ENCODE measurements at places on chromosomes 5 and 9. TPM values are rescaled to one million over a fixed set of nuclear protein-coding genes. Genes with fewer than 3 reads are reported as not detected.

GRCh38 chr5:158487664-158488063 is 612.1 kb downstream of the EBF1 start:
- DNase-seq, result no peak

GRCh38 chr9:84997472-84997871 is 327.9 kb downstream of the NTRK2 start:
- no peak for DNase-seq

GRCh38 chr5:54390015-54390414 is 65.5 kb upstream of the HSPB3 start:
- no peak for DNase-seq

GRCh38 chr5:146754621-146755020 is 123.9 kb downstream of the PPP2R2B start:
- DNase-seq, result no peak

GRCh38 chr5:170010595-170010994 is 30.3 kb upstream of the INSYN2B start:
- no peak for DNase-seq

GRCh38 chr5:2894316-2894715 is 142.8 kb upstream of the IRX2 start:
- DNase-seq, result no peak

DNA sequence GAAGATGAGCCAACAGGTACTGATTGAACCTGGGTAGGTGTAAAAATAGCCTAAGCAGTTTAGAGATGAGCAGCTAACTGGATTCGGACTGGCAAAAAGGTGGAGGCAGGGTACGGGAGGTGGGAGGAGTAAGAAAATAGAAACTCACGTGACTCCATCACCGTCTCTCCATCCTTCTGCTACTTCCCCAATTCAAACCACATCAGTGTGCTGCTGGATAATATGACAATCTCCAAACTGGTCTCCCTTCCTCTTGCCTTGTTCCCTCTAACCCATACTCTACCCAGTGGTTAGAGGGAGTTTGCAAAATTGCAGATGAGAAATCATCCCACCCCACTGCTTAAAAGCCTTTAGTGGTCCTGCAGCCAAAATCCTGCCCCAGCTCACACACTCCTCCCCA is 42.7 kb downstream of the RIGI start:
- no peak for DNase-seq

DNA sequence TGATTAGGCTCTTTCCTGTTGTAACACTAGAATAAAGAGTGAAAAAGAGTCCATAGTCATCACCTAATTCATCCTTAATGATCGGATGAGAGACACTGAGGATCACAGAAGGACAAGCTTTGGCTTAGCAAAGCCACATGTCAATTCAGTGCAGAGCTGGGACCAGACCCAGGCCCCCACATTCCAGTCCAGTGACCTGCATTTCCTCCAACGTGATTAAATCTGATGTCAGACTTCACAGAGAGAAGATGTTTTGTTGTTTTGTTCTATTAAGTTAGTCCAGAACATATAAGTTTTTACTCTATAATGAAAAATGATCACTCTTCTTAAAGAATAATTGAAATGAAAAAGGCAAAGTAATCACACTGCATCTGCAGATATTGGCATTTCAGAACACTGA is 377.9 kb upstream of the PAPPA start:
- no peak for DNase-seq

GRCh38 chr5:9624196-9624947 is 5.8 kb downstream of the TAS2R1 start:
- DNase-seq, result no peak

GRCh38 chr5:93151121-93151520 is 429.9 kb downstream of the NR2F1-AS1 start:
- no peak for DNase-seq

DNA sequence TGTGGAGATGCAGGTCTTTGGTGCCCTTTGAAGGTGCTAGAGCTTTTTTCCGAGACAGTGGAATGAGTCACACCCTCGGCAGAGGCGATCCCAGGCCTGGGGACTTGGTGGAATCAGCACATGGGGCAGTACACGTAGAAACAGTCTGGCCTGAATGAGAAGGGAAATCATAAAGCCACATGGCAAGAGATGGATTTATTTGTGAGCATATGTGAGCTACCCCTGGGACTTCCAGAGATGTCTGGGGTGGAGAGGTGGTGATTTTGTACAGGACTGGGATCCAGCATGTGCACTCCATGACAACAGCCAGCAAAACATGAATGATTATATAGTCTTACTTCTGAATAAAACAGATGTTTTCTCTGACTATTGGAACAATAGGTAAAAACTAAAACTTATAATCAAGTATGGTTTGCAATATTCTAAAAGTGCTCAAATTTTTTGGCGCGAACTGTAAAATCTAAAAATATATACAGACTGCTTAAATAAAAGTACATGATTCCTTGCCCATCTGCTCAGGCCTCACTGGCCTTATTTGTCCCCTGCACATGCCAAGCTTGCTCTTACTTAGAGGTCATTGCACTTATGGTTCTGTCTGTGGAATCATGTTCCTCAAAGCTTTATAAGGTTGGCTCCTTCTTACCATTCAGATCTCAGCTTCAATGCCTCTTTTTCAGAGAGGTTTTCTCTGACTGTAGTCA is 54.7 kb upstream of the SMARCA2 start:
- peak; percentile 3 for DNase-seq

DNA sequence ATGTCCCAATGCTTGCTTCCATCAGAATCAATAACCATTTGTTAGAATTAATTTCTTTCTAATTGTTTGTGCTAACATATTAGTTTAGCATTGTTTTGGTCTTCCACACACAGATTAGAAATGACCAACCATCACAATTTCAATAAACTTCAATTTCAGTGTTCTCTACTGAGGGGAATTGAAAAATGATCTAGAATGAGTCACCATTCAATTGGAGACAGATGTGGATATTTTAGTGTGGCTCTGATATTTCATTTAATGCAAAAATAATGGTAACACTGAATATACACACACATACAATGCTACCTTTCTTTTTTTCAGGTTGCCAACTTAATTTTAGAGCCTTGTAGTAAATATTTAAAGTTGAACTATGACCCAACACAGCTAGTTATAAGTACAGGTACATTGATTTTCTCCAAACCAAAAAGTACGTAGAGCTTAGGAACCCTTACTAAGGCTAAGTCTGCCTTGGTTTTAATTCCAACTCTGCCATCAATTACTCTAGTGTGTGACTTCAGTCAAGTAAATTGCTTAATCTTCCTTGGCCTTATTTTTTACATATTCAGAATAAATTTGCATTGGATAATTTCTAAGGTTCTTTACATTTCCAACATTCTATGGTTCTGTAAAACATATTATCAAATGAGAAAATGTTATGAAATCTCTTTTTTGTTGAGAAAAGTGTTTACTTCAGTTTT is 143.9 kb downstream of the DMRTA1 start:
- DNase-seq, result no peak

DNA sequence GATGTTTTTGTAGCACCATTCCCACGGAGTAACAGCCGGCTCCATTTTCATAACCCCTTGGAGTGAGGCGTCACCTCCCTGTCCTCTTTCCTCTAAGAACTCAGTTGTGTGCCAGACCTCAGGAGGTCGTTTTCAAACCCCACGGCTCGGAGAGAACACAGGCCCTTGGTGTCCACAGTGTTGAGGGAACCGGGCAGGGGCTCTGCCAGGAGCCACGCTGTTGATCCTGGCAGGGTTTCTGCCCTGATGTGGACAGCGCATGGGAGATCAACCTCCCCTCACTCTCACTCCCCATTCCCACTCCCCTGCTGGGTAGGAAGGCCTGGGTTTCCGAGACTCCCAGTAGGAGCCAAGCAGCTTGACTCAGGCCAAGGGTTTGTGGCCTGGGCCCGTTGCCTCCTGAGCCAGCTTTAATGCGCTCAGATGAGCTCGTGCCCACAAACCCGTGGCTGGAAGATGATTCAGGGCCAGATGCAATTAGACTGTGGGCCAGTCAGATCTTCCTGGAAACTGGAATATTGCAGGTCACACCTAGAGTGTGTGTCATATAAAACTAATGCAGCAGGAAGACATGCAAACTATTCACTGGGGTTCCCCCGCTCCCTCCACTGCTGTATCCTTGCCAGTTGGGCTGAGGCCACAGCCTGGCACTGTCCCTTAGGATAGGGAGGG is 133.4 kb downstream of the SLC12A2 start:
- no peak for DNase-seq

DNA sequence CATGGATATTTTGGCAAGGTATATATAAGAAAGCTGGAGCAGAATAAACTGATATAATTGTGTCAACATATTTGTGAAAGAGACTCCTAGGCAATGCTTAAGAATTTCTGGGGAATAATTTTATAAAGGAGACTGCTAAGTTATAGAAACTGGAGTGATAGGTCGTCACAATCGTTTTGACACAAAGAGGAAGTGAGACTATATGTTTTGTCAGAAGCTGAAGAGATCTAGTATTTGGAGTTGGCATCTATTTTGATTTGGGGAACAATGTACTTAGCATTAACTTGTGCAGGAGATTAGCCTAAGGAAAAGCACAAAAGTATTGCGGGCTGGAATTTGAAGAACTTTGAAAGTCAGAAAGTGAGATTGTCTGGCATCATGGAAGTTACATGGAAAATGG is 582.5 kb downstream of the TAF11L14 start:
- no peak for DNase-seq

- DNase-seq, result no peak
Measured at GRCh38 chr5:153476767-153477166, 13.7 kb upstream of the GRIA1 start.

SPINK1 gene
- not detected for total RNA-seq

CDX1 gene
- not detected for total RNA-seq

LURAP1L gene
- total RNA-seq, result not detected

TRPM3 gene
- not detected for total RNA-seq

TAF11L2 gene
- not detected for total RNA-seq

NRARP gene
- total RNA-seq, result 1.00 TPM

GFI1B gene
- total RNA-seq, result not detected

ADRA1B gene
- not detected for total RNA-seq

PDGFRB gene
- 0.05 TPM for total RNA-seq
